NCI-H1694 (cell line): ENCODE measurements at places on chromosomes 11 and 22.

DNA sequence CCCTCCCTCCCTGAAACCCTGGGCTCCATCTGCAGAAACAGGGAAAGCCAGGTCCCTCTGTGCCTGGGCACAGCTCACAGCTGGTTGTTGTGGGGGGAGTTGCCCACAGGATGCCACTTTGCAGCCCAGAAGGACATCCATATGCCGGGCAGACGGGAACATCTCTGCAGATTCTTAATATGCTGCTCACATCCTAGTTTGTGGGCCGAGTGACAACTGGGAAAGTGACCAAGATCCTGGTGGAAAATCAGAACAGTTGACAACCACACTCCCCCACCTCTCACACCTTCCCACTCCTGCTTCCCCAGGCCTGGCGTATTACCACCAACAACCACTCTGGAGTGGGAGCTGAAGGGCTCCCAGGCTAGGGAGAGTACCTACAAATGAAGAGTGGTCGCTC is 7.3 kb upstream of the SCGB1A1 start:
- DNase-seq, result no peak

DNA sequence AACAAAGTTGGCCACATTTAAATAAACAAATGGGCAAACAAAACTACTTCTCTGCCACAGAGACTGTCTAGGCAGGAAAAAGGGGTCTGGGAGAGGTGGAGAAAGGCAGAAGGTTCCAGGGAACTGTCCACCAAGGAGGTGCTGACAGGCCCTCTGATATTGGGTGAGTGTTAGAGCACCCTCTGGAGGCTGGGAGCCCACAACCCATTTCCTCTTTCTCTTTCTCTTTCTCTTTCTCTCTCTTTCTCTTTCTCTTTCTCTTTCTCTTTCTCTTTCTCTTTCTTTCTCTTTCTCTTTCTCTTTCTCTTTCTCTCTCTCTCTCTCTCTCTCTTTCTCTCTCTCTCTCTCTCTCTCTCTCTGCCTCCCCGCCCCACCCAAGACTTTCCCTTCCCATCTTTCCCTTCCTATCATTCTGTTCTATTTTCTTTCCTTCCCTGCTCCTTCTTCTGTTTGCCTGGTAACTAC is 912.8 kb downstream of the DLG2 start:
- no peak for DNase-seq

DNA sequence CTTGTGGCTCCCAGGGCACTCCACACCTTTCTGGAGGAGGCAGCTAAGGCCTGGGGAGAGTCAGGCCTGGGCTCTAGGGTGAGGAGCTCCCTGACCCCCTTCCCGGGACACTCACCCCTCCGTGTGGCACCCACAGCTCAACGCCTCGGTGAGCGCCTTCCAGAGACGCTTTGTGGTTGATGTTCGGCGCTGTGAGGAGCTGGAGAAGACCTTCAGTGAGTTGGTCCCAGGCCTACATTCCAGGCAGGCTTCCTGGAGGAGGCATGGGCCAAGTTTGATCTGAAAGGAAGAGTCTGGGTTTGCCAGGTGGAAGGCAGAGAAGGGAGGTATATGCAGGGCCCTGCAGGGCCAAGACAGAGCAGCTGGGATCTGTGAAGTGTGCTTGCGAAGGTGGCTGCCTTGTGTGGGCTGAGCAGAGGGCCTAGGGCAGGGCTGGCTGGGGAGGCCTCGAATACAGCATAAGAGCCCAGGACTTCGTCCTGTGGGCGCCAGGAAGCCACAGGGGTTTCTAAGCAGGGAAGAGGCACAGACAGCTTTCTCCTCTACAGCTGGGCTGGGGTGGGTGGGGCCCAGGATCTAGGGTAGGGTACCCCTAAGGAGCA is 2.9 kb downstream of the TCIRG1 start:
- no peak for DNase-seq

DNA sequence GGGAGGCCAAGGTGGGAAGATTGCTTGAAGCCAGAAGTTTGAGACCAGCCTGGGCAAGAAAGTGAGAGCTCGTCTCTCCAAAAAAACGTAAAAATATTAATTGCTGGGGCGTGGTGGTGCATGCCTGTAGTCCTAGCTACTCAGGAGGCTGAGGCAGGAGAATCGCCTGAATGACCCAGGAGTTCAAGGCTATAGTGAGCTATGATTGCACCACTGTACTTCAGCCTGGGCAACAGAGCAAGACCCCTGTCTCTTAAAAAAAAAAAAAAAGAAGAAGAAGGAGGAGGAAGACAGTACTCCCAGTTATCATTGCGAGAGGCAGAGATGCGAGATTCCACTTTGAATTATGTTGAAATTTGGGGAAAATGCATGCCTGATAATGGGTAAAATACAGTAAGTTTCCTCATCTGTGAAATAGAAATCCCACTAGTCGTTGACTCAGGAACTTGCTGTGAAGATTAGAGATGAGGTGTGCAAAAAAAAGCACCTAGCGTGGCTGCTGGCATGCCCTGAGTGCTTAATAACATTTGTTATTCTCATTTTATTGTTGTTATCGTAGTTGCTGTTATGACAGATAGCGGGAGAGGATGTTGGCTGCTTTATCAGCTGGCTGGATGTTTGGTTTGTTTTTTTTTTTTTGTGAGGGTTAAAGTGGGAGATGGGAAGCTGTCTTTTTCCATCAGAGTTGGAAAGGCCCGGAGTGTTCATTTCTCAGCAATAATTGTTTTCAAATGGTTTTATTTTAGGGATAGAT is 33.4 kb downstream of the BCR start:
- DNase-seq, result no peak

DNA sequence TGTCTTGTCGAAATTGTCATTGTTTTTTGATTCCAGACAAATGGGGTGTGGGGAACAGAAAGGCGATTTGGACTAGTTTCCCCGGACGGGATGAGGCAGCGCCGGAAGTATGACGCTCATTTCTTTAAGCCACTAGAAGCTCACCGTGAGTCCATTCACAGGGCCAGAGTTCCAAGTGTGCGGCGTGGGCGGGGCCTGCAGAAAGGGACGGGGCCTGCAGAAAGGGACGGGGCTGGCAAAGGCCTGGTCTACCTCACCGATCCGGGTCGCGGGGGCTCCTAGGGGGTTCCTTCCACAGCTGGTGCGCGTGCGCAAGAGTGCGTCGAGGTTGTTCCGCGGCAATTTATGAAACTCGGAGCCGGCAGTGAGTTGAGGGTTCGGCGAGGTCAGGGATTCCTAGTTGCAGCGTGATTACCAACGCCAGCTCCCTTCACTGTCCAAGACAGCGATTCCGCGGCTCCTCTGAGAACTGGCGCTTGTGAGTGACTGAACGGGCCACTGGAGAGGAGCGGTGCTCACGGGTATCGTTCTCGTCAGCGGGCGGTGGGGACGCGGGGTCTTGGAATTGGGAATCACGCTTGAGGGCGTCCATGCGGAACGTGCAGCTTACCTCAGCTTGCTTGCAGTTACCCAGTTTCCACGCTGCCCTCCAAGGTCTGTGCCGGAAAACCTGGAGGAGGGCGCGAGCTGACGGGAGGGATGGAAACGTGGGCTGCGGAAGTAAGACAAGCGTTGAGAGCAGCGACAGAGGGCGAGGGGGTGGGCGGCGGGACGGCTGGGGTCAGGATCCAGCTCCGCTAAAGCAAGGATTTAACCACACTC is at the start of gene ZNF215:
TSS of gene ZNF215 (plus strand) at position 219 of the 822 bp plus-strand sequence. CDS start 5,847 bp downstream, outside the sequence.
- no peak for DNase-seq

- DNase-seq, result no peak
These were observed 760 bp downstream of the ZNRF3 start for GRCh38 chr22:28883917-28884746.

GRCh38 chr22:44019416-44019815 is 4.7 kb upstream of the PARVB start:
- DNase-seq, result no peak

GRCh38 chr11:86741839-86742805 is 58.2 kb upstream of the PRSS23 start:
- DNase-seq, result no peak

DNA sequence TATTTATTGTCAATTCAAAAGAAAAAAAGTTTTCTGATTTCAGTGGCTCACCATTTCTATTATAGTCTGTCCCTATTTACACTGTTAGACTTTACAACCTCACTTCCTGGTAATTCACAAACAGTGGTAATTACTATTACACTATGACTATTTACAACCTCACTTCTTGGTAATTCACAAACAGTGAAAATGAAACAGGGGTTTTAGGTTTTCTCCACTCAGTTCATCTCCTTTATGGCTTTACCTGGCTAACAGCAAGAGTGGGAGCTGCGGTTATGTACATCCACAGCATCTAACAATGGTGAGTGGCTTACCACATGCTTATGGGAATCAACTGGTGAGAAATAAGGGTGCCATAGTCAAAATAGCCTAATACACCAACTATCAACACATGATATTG is 166.4 kb downstream of the CASP12 start:
- DNase-seq, result no peak

DNA sequence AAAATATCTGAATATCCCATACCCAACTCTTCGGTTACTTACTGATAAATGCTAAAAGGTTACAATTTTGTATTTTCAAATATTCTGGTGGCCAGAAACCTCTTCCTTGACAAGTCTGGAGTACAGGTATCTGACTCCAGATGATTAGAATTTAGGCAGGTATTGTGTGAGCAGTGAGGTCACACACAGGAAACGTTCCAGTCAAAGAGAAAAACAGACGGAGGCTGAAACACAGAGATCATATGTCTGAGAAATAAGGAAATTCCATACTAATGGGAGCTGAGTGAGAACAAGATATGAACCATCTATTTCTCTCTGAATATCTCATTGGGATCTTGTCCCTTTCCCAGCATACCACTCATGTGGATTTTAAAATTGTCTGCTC is 89.4 kb upstream of the IGLL5 start:
- DNase-seq, result no peak

GRCh38 chr22:31896472-31896871 is 47.9 kb upstream of the YWHAH start:
- no peak for DNase-seq

GRCh38 chr11:95337972-95338429 is 107.0 kb upstream of the SESN3 start:
- DNase-seq, result no peak

DNA sequence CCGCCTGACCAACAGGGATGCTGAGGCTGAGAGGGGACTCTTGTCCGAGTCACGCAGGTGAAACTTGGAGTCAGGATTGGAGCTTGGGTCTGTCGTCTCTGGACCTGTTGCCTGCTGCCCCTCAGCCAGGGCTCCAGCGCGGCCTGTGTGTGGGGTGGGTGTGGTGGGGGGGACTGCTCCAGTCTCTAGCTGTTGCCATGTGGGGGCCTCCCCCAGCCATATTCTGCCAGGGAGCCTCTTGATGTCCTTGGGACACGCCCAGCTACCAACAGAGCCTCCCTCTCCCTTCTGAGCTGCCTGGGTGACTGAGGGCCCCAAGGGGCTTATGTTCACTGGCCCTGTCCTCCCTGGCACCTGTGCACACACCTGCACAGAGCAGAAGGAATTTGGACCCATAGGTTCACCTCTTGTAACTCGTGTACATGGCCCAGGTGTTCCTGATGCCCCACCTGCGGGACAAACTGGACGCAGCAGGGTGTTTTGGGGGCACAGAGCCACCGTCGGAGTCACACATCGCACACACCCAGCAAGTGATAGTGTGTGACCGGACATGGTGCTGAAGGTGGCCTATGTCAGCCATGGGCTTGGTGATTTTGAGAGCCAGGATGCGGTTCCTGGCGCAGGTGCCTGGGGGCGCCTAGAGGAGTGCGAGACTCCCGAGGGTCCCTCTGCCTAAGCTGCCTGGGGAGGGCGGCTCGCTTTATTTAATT is 252.3 kb downstream of the TBC1D22A start:
- no peak for DNase-seq

DNA sequence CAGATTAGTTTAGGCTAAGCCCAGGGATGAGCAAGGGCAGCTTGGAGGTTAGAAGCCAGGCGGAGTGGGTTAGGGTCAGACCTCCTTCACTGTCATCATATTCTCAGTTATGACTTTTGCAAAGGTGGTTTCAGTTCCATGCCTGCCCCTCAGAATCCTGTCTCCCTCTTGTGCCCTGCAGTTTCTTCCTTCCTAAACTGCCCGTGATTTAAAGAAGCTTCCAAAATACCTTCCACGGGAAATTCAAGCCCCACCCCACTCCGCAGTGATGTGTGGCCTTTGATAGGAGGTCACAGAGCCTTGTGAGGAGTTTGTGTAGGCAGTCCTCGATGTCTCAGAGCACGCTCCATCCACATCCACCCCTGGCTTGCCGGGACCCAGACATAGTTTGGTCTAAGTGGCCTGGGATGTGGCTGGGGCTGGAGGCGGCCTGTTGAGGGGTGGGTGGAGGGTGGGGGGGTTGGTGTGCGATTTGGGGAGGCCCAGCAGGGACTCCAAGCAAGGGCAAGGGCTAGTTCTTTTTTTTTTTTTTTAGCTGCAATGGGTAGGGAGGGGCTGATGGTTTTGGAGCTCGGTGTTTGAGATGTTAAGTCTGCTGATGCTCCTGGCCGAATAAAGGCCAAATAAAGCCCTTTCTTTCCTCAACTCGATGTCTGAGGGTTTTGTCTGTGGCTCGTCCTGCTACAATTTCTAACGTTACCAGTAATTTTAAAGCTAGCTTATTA is 1.6 kb upstream of the IFITM1 start:
- no peak for DNase-seq

DNA sequence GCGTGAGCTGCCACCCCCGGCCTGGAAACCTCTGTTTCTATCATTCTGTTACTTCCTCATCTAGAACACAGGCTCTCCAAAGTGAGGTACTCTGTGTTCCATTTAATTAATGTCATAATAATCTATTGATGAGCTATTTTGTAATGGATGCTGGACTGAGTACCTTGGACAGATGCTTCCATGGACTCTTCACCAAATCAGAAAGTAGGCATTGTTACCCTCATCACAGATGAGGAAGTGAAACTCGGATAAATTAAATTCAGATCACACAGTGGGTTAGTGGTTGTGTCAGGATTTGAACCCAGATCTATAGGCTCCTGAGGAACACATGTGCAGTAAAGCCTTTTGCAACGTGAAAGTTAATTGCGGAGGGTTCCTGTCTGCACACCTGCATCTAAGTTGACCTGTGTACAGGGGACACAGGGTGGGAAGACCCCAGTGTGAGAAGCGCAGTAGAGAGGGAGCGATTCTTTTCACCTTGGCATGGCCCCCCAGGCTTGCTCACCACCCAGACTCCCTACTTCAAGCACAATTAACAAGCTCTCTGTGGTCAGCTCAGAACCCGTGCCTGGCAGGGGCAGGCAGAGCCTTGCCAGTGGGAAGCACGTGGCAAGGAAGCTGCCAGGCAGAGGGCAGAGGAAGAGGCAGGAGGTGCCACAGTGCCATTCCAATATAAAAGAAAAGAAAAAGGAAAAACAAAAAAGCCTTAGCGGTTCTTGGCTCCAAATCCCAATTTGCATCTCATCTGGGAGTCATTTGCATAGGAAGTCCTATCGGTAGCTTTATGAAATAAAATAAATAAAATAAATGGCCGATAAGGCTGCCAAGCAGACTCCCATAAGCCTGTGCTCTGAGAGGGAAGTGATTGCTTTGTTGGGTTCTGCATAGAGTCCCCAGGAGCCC is 239.3 kb downstream of the GRIK4 start:
- no peak for DNase-seq
